ENCODE measurements at places on chromosomes 2 and 18.

DNA sequence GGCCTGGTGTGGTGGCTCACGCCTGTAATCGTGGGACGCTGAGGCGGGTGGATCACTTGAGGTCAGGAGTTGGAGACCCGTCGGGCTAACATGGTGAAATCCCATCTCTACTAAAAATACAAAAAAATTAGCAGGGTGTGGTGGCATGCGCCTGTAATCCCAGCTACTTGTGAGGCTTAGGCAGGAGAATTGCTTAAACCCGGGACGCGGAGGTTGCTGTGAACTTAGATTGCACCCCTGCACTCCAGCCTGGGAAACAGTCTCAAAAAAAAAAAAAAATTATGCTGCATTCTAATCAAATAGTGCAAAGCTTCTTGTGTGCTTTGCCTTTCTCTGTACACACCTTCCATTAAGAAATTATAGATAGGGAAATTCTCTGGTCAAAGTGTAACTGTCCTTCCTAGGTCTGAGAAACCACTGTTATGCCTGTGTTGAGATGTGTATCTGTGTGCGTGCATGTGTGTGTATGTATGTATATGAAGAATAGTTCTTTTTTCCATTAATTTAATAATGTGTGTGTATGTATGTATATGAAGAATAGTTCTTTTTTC is 2.5 kb downstream of the CD28 start:
- DNase-seq: no peak

GRCh38 chr2:216752855-216753505 is 57.6 kb upstream of the IGFBP5 start:
- peak; percentile 54 for DNase-seq

GRCh38 chr2:105490956-105491355 is 92.1 kb upstream of the FHL2 start:
- DNase-seq: no peak

GRCh38 chr2:239787538-239788050 is 237.5 kb downstream of the NDUFA10 start:
- no peak for DNase-seq

- DNase-seq: no peak
These were observed 162.4 kb downstream of the DLGAP1 start for GRCh38 chr18:4292696-4293095.

GRCh38 chr18:42401131-42401673 is 446.2 kb downstream of the PIK3C3 start:
- DNase-seq: no peak

- DNase-seq: no peak
These were observed 97.9 kb upstream of the KLHL29 start for GRCh38 chr2:23286758-23287704.
